ENCODE measurements at places on chromosomes 13 and 19.

DNA sequence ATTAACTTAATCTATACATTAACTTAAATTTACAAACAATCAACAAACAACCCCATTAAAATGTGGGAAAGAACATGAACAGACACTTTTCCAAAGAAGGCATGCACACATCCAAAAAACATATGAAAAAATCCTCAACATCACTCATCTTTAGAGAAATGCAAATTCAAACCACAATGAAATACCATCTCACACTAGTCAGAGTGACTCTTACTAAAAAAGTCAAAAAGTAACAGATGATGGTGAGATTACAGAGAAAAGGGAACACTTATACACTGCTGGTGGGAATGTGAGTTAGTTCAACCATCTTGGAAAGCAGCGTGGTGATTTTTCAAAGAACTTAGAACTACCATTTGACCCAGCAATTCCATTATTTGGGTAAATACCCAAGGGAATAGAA lies 759.2 kb upstream of the SLITRK1 start:
- DNase-seq: peak; percentile 57

DNA sequence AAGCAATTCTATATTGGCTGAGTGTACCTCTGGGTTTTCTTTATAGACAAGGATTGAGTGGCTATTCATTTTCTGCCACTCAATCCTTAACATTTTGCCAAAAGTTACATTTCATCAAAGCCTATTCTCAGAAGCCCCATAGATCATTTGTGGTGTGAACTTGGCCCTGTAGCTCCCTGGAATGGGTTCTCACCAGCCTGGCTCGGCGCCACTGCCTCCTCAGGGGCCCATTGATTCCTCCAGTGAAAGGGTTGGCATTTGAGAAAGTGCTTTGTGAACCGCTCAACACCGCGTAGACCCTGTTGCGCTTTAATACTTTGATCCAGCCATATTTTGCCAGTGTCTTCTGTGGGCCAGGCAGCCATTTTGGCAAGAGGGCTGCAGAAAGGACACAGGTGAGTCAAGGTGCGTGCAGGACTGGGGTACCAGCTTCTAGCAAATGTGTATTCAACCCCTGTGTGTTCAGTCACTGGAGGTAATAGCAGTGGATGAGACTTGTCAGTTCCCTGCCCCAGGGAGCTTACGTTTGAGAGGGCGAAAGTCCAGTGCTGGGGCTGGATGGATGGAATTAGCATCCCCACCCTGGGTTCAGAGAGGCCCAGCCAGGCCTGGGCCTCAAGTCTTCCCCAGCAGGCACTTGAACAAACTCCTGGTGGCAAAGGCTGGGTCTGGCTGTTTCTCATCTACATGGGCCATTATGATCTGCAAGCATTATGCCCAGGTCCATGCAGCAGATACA lies 3.8 kb downstream of the RAB8A start:
- no peak for DNase-seq

GRCh38 chr13:43191546-43191945 lies 168.2 kb downstream of the DNAJC15 start:
- no peak for DNase-seq

- no peak for DNase-seq
These were observed 2.8 kb upstream of the ADGRE3 start for GRCh38 chr19:14677464-14677863.

DNA sequence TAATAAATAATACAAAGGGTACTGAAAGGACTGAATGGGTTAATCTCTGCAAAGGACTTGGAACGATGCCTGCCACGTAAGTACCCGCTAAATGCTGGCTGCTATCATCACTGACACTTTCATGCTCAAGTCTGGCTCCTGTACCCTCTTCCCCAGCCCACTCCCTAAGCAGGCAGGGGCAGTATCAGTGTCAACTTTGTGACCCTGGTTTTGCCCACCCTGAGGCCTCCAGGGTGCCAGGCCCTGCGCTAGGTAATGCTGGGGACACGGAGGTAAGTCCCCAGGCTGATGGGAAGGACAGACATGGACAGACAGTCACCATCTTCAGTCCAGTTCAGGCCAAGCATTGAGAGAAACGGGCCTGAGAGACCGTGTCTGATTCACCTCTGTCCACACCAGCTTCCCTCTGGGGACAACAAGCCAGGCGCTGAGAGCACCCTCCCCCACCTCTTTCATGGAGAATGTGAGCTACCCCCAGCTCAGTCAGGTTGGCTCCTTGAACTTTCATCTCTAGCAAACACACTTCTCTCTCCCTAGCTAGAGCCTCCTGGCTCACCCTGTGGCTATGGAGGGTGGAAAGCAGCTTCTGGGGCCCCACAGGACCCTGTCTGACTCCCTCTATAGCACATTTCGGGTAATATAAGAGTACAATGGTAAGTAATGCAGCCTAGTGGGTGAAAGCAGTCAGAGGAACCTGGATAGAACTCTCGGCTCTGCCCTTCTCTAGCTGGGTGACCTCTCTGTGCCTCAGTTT lies 800 bp downstream of the ETFB start:
- peak; percentile 42 for DNase-seq

- DNase-seq: no peak
These were observed 72.3 kb upstream of the POMP start for GRCh38 chr13:28586439-28587173.

GRCh38 chr19:46713781-46714443 lies 3.0 kb downstream of the PRKD2 start:
- DNase-seq: peak; percentile 83

- DNase-seq: no peak
These were observed 18.7 kb downstream of the STK24 start for GRCh38 chr13:98557937-98558792.

DNA sequence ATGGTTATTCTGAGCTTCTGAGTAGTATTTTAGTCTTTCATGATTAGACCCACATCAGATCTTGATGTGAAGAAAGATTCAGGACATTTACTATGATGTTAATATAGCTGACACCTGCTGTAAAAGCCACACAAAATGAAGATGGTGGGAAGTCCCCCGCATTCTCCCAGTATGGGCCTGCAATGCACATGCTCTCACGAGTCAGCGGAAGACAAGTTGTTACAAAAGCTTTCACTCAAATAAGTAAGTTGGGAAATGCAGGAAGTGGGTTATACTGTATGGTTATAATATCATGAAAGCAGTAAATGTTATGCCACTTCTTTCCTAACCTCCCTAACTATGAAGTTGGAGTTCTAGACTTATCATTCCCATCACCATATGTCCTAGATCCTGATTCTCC lies 171.9 kb downstream of the KLF5 start:
- no peak for DNase-seq

DNA sequence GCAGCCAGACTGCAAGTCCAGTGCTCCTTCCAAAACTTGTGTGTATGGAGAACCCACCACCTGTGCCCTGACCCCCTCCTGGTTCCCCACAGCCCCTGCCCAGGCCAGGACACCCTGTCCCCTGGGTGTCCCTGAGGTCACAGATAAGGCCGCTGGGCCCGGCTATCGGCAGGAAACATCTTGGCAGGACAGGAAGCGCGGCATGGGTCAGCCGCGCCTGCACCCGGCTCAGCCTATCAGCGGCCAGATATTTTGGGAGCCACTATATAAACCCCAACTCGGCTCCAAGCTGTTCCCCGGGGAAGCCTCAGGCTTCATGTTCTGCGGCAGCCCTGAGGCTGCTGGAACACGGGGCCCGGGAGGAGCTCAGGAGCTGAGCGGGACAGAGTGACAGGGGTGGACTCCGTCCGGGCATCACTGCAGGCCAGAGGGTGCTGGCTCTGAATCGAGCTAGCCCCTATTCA lies 60.8 kb downstream of the AP1M1 start:
- no peak for DNase-seq

GRCh38 chr19:32555786-32556185 lies 25.2 kb upstream of the PDCD5 start:
- no peak for DNase-seq

DNA sequence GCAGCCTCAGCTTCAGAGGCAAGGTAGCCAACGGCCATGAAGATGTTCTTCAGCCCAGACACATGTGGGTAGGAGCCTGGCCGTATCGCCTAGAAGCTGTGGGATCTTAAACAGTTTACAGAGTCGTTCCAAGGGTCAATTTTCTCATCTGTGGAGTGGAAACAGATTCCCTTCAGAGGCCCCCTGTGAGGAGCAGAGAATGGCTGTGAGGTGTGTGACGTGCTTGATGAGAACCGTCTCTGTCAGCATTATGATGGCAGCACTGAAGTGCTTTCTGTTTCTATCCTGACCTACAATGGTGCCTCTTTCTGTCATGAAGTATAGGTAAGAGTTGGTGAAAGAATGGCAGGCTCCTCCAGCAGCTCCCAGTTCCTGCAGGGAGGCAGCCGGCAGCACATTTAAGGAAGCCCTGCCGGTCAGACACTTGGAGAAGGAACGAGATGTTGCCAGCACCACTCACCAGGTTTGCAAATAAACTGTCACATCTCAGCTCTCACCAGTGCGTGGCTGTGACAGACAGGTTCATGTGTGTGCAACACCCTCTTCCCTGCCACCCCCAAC lies 277.3 kb downstream of the FOXO1 start:
- peak; percentile 3 for DNase-seq

DNA sequence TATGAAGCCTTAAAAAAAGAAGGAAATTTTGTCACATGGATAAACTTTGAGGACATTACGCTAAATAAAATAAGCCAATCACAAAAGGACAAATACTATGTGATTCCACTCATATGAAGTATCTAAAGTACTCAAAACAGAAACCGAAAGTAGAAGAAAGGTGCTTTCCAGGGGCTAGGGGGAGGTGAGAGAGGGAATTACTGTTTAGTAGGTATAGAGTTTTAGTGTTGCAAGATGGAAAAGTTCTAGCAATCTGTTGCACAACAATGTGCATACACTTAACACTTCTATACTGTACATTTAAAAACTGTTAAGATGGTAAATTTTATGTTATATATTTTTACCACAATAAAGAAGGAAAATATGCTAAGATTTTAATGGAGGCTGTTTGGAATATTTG lies 83.0 kb downstream of the POLR1D start:
- DNase-seq: no peak

DNA sequence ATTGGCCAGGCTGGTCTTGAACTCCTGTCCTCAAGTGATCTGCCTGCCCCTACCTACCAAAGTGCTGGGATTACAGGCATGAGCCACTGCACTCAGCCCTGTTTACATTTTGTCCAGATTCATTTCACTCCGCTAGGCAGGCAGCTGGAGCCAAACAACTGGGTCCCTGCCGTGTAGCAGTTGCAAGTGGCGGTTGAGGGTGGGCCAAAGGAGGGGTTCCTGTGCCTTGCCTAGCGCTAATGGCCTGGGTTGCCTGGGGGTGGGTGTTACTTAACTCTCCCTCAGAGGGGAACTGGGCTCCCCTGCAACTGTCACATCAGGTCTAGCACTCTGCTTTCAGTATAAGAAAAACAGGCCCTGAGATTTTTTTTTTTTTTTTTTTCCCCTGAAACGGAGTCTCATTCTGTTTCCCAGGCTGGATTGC lies 7.4 kb downstream of the ACP5 start:
- no peak for DNase-seq

GRCh38 chr19:14467391-14467790 lies 7.8 kb downstream of the PTGER1 start:
- DNase-seq: no peak

- no peak for DNase-seq
These were observed 49.4 kb upstream of the SLC15A1 start for GRCh38 chr13:98801626-98802418.

DNA sequence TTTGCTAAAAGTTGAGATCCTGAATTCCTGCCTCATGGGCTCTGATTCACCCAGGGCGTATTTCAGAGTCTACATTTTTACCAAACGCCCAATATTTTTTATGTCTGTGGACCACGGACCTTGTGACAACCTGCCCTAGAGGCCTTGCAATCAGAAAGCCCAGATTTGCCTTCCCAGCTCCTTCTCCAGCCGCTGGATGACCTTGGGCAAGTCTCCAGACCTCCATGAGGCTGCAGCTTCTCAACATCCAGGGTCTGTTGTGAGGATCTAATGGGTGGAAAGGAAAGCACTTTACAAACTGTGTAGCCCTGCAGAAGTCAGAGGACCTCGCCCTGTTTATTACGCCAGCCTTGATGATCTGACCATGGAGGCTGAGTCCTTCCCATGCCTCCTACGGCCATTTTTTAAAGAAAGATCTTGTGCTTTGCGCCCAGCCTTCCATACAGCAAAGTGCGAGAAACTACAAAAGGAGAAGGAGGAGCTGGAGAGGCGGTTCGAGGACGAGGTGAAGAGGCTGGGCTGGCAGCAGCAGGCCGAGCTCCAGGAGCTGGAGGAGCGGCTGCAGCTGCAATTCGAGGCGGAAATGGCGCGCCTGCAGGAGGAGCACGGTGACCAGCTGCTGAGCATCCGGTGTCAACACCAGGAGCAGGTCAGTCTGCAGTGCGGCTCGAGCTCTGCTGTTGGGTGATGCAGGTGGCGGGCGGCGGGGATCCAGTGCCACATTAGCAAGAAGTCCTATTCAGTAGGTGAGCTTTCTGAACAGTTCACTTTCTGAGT lies 115.6 kb downstream of the SLC7A1 start:
- no peak for DNase-seq

DNA sequence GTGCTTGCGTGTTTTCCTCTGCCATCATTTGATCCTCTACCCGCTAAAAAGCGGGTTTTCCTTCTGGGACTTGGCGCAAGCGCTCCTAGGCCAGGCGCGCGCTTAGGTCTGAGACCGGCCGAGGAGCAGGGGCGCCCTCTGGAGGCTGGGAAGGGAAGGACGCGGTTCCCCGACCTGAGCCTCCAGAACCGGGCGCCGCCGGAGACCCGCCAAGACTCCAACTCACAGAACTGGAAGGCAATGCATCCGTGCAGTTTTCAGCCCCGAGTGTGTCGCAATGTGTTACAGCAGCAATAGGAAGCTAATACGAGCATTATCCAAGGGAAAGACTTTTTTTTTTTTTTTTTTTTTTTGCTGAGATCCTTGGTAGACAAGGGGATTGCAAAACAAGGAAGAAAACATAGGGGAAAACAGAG lies 190.9 kb downstream of the COL4A1 start:
- peak; percentile 49 for DNase-seq

DNA sequence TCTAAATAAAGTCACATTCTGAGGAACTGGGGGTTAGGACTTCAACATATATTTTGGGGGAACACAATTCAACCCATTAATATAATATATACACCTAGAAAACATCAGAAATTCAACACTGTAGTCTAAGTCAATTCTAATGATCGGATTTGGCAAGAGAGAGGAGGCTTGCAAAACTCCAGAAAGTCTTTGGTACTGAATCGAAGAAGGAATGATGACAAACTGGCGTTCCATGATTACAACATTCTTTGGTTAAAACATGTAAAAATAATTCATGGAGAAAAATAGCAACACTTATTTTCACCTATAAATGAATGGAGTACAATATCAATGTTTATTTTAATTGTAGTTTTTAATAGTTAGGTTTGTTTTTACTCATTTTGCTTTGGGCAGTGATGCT lies 62.4 kb downstream of the MBNL2 start:
- no peak for DNase-seq

GRCh38 chr13:80430561-80430960 lies 89.6 kb upstream of the SPRY2 start:
- peak; percentile 7 for DNase-seq

DNA sequence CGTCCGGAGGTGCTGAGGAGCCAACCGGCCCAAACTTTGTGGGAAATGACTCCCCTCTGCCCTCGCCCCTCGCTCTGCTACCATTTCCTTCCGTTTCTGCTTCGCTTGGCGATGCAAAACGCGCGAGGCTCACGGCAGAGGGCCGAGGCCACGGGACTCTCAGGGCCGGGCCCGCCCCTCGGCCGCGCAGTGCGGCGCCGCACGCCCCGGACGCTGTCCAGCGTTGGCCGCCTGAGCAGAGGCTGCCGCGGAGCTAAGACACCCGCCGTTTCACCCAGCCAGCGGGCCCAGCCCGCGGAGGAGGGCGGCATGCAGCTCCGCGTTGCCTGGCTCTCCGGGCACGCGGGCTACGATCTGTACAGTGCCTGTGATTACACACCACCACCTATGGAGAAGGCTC lies 2.1 kb upstream of the ZNF578 start:
- no peak for DNase-seq
